Left lung (tissue), 14 donors: ENCODE measurements at places on chromosomes 13 and 19. TPM values are rescaled to one million over a fixed set of nuclear protein-coding genes. Genes with fewer than 3 reads are reported as not detected.

DNA sequence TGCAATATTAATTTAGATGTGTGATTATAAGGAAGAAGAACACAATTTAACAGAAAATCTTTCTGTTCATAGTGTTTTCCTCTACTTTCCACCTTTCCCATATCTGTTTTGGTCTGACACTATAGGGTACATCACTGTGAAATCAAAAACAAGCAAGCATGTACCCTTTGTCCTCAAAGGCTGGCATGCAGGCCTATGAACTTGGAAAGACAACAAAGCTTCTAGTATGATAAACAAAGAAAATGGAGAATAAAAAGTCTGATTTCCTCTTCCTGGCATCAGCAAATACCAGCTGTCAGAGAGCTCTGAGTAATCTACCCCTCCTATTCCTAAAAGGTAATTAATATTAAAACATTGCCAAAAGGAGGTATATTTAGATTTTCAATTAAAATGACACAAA, 5.6 kb upstream of the NEK3 start:
- no peak for DNase-seq
- H3K27ac ChIP-seq, result no peak overlapping the region
- no peaks in the 10 kb centered on the region for H3K36me3 ChIP-seq

GRCh38 chr13:89490661-89491060, 1819.5 kb downstream of the SLITRK5 start:
- H3K4me3 ChIP-seq, result no peak overlapping the region
- no peaks in the 10 kb centered on the region for H3K27me3 ChIP-seq
- H3K27ac ChIP-seq, result no peak overlapping the region
- H3K36me3 ChIP-seq, result no peaks in the 10 kb centered on the region

DNA sequence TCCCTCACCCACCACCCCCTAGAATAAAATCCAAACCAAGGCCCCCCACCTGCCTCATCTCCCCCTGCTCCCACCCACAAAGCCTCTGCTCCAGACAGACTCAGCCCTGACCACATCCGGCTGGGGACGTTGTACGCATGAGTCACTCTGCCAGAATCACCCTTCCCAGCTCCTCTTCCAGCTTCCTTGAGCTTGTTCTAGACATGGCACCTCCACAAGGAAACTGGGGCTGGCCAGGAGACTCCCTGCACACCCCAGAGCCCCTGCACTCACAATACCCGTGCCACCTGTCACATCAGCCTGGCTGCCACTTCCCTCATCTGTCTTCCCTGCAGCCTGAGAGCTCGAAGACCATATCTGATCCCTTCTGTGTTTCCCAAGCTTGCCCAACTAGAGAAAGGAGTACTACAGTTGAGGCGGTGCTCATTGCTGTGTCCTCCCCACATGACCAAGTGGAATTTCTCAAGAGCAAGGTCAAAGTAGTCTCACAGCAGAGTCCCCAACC, 9.7 kb downstream of the DEDD2 start:
- H3K36me3 ChIP-seq, result peaks cover 99% of the 10 kb centered on the region
- H3K27ac ChIP-seq, result no peak overlapping the region
- no peak overlapping the region for H3K4me3 ChIP-seq
- H3K27me3 ChIP-seq, result no peaks in the 10 kb centered on the region

The EPS8L1 gene
- 37.5 TPM for total RNA-seq

GRCh38 chr13:37457612-37458011, 141.0 kb downstream of the POSTN start:
- no peak overlapping the region for H3K4me3 ChIP-seq
- DNase-seq, result no peak
- no peaks in the 10 kb centered on the region for H3K4me1 ChIP-seq

- H3K27ac ChIP-seq, result no peak overlapping the region
- no peaks in the 10 kb centered on the region for H3K4me1 ChIP-seq
- no peak for DNase-seq
- H3K4me3 ChIP-seq, result no peak overlapping the region
- H3K36me3 ChIP-seq, result no peaks in the 10 kb centered on the region
Observed at GRCh38 chr13:92842145-92842544, 384.5 kb upstream of the GPC6 start.

GRCh38 chr13:45296259-45296658, 44.7 kb downstream of the TPT1 start:
- no peak overlapping the region for H3K27ac ChIP-seq
- no peak for DNase-seq
- H3K36me3 ChIP-seq, result no peaks in the 10 kb centered on the region
- no peak overlapping the region for H3K4me3 ChIP-seq
- no peaks in the 10 kb centered on the region for H3K27me3 ChIP-seq
- no peaks in the 10 kb centered on the region for H3K4me1 ChIP-seq

DNA sequence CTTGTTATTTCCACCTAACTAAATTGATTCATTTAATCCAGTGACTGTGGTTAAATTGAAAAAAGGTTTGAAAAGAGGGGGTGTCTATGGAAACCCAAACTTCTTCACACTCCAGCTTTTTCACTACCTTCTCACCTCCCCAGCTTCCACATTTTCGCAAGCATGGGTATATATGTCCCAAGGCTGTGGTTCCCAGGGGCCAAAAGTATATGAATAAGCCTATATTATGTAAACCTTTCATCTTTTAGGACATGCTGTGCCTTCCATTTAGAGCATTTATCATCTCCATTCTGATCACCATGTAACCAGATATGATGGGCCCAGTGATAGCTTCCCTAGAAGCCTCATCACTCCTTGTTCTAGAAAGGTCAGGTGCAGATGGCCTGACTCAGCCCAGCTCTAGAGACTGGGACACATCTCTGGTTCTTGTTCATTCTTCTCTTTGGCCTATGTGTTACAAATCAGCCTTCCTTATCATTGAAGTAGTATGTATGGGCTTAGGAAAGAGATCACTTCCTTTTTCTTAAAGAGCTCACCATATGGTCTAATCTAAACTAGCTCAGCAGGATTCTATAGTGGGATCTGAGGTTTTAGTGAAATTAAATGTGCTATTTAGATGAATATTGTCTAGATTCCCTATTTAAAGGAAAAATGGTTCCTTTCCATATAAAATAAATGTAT, 19.5 kb upstream of the ARL11 start:
- H3K27ac ChIP-seq, result no peak overlapping the region
- DNase-seq, result no peak
- H3K36me3 ChIP-seq, result no peaks in the 10 kb centered on the region
- no peaks in the 10 kb centered on the region for H3K27me3 ChIP-seq

The IL11 gene
- 0.44 TPM for total RNA-seq

DNA sequence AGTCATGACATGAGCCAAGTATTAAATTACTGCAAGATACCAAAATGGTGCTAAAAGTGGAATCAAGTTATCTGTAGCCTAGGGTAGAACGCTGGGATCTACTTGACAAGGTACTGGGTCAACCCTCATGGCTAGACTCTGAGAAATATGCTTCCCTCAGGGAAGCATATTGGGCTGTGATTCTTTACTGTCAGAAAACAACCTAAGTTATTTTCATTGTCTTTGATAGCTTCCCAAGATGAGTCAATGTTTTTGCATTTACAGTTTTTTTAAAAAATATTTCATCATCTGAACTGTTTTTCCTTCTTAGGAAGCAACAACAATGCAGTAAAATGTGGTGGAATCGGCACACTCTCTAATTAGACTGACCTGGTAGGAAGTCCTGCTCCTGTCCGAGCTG, 218.0 kb downstream of the RGCC start:
- H3K27ac ChIP-seq, result no peak overlapping the region
- no peaks in the 10 kb centered on the region for H3K27me3 ChIP-seq
- no peak overlapping the region for H3K4me3 ChIP-seq
- no peaks in the 10 kb centered on the region for H3K36me3 ChIP-seq
- DNase-seq, result no peak
